ENCODE measurements at places on chromosomes 2 and 18.
A peak's percentile ranks its signal among the peaks of the same experiment; 100 is the strongest.

DNA sequence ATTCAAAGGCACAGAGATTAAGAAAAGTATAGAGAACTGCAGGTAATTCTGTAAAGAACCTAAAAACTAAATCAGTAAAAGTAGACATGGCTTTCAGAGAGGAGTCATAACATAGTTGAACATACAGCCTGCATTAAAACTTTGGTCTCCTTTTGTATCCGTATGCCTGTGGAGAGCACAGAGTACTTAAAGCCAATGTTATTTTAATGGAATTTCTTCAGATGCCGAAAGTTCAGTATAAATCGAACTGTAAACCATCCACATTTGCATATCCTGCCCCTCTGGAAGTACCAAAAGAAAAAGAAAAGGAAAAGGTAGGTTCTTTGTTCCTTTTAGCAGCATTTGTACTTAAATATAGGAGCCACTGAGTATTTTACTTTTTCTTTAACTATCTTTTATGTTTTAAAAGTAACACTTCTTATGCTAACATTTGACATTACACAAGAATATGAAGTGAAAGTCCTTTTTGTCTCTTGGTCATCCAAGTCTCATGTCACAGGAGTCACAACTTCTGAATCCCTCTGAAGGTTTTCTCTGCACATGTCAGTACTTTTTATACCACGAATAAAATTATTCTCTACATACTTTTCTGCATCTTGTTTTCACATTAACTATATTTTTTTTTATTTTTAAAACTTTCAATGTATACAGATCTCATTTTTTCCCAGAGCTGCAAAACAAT lies 34.9 kb upstream of the ARMC9 start:
- no peak for DNase-seq

GRCh38 chr2:112924821-112925220 lies 13.9 kb downstream of the IL37 start:
- no peak for DNase-seq

GRCh38 chr18:61893309-61893970 lies 633 bp upstream of the RNF152 start:
- peak; percentile 60 for DNase-seq

DNA sequence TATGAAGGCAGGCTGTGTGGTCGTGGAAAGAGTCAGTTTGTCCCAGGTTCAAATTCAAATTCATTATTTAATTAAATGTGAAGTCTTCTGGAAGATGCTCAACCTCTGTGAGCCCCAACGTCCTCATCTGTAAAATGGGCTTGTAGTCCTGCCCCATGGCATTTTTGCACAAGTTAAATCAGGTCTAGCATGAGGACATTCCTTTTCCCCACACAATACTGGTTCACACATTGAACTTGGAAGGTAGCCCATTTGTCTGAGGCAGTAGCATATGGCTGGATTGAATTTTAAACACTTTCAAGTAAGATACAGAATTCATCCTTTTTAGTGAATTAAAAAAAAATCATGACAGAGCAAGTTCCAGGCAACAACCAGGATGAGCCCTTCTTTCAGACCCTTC lies 665.4 kb upstream of the HS6ST1 start:
- no peak for DNase-seq

DNA sequence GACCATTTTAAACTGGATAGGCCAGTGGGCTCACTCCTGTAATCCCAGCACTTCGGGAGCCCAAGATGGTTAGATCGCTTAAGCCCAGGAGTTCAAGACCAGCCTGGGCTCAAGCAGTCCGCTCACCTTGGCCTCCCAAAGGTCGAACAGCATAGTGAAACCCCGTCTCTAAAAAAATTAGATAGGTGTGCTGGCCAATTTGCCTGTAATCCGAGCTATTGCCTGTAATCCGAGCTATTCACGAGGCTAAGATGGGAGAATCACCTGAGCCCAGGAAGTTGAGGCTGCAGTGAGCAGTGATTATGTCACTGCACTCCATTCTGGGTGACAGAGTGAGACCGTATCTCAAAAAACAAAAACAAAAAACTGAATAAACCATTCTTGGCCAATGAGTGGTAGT lies 52.6 kb upstream of the EMILIN2 start:
- no peak for DNase-seq

DNA sequence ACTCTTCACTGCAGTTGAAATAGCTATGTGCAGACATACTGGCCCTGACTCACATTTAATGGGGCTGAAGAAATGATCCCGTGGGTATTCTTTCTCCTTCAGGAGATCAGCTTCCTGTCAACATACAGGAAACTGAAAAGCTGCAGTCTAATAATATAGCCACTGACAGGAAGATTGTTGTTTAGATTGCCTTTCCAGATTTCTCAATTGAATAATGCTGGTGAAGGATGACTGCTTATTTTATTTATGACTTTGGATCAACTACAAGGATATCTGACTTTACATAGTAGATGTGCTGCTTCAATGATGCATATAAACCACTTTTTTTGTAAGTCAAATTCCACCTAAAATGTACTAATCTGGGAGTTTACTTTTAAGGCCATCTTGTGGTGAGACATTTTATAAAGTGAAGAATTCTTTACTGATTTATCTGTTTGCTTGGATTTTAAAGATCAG lies 93.4 kb upstream of the MAP4K3 start:
- no peak for DNase-seq

GRCh38 chr2:54672590-54673456 lies 50.6 kb upstream of the EML6 start:
- DNase-seq: no peak

- DNase-seq: no peak
These were observed 1049.8 kb upstream of the CHAC2 start for GRCh38 chr2:52717836-52718235.

- no peak for DNase-seq
These were observed 458.8 kb downstream of the METTL4 start for GRCh38 chr18:2112435-2113045.

GRCh38 chr2:179818546-179818945 lies 42.9 kb downstream of the ZNF385B start:
- no peak for DNase-seq

DNA sequence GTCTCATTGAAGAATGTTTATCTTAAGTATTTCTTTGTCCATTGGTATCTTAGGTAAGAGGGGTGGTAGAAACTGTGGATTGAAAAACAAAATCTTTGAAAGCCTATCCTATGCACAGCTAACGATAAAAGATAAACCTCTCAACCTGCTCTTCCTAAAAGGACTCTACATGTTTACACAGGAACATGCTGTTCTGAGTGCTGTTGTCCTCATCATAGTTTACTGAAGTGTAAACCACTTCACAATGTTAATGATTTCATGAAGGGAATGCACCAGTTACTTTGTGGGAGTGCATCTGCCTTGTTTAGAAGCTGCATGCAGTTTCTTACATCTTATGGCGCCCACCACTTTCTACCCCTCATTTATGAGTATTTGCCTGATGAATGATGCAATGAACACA lies 1.2 kb downstream of the ACMSD start:
- no peak for DNase-seq

DNA sequence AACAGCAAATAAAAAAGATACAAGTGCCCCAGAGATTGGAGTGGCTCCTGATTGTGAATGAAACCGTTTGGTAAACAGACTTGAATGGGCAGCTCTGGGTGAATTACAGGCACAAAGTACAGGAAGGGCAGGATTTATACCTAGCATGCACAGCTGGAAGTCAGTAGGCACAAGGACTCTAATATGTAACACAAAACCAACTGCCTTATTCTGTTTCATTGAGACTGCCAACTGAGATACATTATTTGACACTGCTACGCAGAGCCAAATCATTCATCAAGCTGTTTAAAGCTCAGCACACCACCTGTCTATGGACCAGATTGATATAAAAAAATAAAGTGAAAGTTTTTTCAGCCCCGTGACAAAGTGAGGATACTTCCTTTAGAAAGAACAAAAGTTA lies 541.2 kb downstream of the NUP35 start:
- peak; percentile 81 for DNase-seq

All from SJCRH30 (cell line).